ENCODE measurements at places on chromosomes 16 and 17.

DNA sequence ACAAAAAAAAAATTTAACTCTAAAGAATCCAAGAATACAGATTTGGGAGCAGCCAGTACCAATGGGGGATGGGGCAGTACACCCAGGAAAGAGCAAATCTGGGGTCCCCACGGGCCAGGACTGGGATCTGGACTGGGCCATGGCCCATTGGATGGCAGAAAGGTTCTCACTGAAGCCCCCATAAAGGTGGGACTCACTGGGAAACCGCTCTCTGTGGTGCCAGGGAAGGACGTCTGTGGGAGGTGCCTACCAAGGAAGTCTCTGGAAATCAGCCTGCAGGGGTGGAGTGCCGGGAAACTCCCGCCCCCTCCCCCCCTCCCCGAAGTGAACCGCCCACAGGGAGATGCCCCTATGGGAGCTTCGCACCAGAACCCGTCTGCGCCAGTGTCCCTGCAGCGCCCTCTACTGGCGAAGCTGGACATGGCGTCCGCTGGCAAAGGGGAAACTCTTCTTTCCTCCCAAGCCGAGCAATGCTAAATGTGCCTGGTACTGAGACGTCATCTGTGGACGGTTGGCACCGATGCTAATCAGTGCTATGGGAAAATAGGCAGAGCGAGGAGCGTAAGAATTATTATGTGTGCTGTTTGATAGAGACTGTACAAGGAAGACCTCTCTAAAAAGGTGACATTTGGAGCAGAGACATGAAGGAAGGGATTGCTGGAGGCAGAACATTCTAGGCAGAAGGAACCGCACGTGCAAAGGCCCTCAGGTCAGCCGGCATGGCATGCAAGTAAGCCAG lies 671.1 kb downstream of the WWOX start:
- no peak for DNase-seq

DNA sequence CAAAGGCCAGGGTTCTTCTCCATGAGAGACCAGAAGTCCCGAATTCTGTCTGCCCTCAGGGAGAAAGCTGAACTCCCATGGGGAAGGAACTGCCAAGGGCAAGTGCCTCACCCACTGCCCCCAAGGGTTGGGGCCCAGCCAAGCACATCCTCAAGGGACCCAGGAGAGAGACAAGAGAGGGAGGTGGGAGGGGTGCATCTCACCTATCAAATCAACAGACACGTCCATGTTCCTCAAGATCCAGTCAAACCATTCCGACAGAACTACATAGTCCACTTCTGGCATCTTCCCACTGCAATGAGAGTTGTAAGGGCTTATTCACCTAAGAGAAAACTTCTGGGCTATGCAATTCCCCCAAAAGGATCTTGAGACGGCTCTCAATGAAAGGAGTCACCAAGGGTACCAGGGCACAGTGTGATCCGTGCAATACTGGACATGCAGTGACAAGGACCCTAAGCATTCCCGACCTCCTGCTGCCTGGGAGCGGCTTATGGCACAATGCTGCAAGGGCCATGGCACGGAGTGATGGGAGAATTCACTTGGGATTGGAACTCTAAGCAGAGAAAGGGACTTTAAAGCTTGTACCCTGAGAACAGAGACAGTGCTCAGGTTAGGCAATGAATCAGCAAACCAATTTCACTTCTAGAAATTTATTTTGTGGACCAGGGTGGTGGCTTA lies 32.2 kb downstream of the TK2 start:
- DNase-seq, result no peak

DNA sequence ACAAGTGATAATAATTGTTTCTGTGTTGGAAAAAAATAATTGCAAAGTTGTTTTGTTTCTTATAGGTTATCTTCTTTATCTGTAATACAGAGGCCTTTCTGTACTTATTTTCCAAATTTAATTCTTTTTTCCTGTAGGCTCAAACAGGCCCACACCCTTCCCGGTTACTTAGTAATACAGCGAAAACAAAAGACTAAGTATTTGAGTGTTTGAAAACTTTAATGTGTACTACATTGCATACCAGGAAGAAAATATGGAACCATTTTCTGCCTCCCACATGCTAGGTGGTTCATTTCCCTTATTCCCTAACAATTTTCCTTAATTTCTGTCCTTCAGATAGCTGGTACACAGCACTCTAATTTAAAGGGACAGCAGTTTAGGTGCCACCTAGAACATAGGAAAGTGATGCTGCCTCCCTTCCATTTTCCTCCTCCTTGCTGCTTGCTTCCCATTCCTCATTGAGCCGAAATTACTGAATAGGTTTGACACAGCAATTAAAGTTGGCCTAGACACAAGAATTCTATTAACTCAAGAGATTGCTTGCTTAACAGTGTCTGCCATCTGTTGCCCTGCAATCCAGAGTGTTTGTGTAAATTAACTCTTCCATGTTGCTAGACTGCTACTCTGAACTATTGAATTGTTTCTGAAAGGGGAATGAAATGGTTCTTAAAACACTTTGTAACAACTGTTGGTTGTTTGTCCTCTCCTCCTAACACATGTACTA lies 24.2 kb downstream of the CYB5B start:
- no peak for DNase-seq

- no peak for DNase-seq
Measured at GRCh38 chr17:82240506-82241182, 11.8 kb downstream of the SLC16A3 start.

- DNase-seq, result peak; percentile 12
Measured at GRCh38 chr17:8846768-8847211, 20.7 kb downstream of the PIK3R6 start.

DNA sequence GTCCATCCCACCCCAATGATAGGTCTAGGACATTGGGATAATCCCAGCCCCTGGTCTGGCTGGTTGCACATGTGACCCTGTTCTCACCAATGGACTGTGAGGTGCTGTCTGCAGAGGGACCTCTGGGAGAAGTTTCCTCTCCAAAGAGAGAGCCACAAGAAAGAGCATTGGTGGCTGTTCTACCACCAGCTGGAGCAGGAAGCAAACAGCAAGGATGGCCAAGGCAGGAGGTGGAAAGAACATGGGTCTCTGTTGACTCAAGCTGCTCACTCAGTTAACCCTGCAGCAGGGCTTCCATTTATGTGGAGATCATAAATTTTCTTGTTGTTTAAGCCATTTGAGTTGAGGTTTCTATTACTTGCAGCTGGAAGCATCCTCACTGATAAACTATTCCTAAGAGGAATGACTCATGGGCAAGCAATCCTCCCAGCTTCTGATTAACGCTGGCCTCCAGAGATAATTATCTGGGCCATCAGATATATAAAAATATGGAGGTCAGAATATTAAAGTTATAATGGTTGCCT lies 52.6 kb downstream of the CYB5B start:
- DNase-seq, result peak; percentile 75

GRCh38 chr17:28112606-28113005 lies 70.1 kb downstream of the NLK start:
- no peak for DNase-seq

DNA sequence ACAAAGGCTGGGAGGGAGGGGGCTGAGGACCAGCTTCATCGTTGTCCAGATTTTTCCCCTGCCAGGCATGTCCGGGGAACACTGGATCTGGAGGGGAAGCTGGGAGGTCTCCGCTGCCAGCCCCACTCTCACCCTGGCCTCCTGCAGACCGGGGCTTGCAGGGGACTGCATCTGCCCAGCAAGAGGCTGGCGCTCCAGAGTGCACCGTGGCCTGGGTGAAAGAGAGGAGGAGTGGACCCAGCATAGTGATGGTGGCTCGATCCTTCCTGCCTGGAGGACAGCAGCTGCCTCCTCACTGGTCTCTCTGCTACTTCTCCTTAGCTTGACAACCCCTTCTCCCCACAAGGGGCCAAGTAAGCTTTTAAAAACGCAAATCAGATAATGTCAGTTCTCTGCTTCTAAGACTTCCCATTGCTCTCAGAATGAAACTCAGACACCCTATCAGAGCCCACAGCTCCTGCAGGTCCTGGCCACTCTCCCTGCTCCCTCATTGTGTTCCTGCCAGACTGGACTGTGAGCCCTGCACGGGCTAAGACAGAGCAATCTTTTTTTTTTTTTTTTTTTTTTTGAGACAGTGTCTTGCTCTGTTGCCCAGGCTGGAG lies 15.0 kb downstream of the CPNE2 start:
- DNase-seq, result no peak

DNA sequence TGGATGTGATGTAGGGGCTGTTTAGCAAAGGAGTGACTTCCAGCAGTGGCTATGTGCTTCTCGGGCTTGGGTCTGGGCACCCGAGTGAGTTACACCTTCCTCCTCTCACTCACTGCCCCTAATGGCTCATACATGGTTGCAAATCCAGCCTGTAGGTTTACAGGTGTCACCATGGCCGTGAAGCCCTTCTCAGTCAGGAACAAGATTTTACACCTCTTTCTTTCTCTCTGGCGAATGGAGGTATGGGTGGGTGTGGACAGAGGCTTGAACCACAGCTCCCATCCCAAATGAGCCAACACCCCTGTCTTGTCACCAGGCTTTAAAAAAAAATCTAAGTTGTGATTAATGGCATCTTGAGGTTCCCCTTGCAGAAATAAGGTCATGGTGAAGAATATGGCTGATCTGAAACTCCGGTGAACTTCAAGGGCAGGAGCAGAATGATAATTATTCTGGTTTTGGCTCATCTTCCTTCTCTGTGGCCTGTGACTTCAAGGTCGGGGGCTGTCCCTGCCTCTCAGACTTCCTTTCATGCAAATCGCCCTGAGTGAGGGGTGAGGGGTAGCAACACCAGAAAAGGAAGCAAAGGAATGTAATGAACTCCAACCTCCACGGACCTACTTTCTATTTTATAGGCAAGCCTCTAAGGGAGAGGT lies 331.2 kb downstream of the MAF start:
- DNase-seq, result no peak

- DNase-seq, result no peak
Measured at GRCh38 chr17:31211352-31212012, 85.6 kb downstream of the OMG start.

DNA sequence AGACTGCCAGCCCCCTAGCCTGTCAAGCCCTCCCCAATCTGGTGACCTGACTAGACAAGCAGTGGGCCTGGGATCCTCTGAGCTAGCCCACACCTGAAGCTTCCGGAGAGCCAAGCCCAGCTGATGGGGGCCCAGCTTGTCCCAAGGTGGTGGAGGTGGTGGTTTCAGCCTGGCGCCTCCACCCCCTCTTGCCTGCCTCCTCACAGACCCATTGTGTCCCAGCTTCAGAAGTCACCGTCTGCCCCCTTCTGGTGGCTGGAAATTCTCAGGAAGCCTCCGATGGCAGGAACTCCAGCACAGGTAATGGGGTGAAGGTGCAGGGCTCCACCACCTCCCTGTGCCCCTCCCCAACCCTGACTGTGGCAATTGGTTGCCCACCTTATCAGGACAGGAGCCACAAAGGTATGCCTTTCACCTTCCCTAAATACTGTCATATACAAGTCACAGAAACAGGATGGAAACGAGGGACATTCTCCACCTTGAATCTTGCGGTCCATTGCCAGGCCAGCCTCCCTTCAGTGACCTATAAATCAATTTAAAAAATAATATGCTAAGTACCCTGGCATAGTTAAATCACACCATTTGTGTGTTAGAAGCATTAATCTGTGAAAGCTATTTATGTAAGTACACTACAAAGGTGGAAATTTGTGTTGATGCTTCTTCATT lies 66.0 kb upstream of the ZNF423 start:
- DNase-seq, result peak; percentile 58

GRCh38 chr17:66775881-66776400 lies 59.0 kb upstream of the CACNG5 start:
- no peak for DNase-seq

DNA sequence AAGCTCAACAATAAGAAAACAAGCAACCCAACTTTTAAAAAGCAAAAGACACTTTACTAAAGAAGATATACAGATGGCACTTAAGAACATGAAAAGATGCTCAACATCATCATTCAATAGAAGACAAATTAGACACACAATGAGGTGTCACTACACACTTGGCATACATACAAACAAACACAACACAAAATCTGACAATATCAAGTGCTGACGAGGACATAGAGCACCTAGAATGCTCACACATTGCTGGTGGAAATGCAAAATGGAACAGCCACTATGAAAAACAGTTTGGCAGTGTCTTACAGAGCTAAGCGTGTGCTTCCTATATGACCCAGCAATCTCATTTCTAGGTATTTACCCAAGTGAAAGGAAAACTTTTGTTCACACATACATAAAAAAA lies 18.9 kb downstream of the RPRML start:
- no peak for DNase-seq

DNA sequence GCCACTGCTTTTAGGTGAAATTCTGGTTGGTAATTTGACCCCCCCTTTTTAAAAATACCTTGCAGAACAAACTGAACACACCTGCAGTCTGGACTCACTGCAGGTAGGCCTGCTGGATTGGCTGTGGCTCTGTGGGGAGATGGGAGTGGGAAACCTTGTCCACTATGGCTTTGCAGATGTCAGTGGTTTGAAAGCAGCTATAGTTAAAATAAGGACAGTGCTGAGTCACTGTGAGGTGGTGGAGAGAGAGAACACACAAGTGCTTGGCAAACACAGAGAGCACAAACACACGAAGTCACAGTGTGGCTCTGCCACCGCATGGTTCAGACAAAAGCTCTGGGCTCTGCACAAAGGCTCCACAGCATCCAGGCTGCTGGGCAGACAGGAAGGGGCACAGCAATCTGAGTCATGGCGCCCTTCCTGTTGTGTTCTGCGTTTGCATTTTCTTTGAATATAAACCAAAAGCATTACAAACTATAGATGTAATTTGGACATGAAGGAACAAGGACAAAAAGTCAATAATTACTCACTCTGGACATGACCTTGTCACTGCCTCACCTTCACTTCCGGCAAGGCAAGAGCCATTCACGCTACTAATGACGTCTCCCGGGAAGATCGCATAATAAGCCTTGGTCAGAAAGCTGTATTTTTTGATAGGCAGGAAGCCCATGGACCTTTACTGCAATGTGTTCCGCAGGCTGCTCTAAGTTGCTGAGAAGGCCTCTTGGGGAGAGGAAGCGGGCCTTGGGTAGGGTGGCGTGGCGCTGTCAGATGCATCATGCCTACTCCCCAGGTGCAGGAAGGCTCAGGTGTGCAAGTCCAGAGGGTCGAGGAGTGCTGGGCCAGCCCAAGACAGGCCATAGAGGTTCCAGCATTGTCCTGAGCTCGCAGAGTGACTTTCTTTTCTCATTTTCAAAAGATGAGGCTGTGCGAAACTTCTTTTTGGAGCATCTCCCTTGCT lies 60.1 kb upstream of the MED9 start:
- DNase-seq, result no peak

DNA sequence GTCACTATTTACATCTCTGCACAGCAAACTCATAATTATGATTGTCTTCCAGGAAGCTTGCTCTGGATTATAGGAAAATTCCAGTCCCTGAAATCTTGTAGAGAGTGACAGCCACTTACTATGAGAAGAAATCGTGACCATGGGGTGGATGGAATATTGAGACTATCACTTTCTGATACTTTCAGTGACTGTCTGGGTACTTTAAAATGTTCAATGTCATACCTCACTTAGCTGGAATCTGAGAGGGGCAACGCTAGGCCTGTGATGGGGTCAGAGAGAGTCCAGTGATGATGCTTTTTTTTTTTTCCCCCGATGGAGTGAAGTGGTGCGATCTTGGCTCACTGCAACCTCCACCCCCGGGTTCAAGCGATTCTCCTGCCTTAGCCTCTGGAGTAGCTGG lies 32.2 kb upstream of the RGS9 start:
- DNase-seq, result no peak

Data from kidney glomerular epithelial cell (primary cell).